Stimulated activated CD8-positive, alpha-beta memory T cell treated with anti-CD3 and anti-CD28 coated beads, Interleukin-2, amount 100 ng/mL, for 1 hour (primary cell): ENCODE measurements at places on chromosomes 2 and 18.

- no peak for DNase-seq
Observed at GRCh38 chr2:159753797-159754196, 41.5 kb downstream of the MARCHF7 start.

- DNase-seq = no peak
Observed at GRCh38 chr2:132037527-132038178, 124.1 kb downstream of the ANKRD30BL start.

- DNase-seq = no peak
Observed at GRCh38 chr18:13871701-13872100, 43.6 kb downstream of the MC2R start.

- DNase-seq = no peak
Observed at GRCh38 chr2:106800976-106801655, 84.9 kb downstream of the ST6GAL2 start.
